NCI-H1436 (cell line): ENCODE measurements at places on chromosomes 16 and 17.

- DNase-seq, result no peak
These were observed 10.0 kb upstream of the SECTM1 start for GRCh38 chr17:82343560-82343959.

DNA sequence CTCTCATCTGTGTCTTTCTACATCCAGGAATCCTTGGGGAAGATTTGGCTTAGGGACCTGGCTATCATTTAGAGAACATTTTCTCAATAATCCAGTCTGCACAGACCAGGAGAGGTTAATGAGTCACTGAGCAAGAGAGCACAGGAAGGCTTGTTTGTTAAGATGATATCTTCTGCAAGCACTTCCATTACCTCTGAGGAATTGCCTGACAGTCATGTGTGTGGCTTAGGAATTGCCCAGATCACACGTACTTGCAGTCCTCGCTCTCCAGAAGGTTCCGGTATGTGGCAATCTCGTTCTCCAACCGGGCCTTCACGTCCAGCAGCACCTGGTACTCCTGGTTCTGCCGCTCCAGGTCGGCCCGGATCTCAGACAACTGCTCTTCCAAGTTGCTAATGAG, 3.3 kb downstream of the KRT37 start:
- DNase-seq, result no peak

DNA sequence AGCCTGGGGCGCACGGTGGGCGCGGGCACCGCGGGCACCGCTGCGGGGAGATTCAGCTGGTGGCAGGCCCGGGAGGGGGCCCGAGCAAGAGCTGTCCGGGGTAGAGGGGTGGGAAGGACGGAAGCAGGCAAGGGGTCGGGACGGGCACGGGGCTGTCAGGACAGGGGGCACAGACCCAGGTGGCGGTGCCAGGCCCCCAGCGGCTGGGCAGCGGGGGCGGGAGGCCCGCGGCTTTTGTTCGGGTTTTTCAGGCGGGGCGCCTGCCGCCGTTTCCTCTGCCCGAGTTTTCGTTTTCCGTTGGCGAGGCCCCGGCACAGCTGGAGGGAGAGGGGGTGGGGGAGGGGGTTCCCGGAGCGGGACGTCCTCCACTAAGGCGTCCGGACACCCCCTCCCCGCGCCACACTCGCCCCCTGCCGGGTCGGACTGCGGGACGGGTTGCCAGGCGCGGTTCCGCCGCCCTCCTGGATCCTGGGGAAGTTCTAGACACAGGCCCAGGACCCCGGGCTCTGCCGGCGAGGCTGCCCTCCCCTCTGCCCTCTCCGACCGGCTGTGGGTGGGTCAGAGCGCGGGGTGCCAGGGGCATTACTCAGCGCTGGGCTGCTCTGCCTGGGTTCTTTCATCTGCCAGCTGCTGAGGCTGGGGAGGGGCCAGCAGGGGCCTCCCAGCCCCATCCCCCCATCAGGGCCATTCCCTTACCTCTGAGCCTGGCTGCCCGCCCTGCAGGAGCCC, 543 bp downstream of the ARHGAP23 start:
- DNase-seq, result no peak

- DNase-seq, result no peak
These were observed 64.1 kb downstream of the PLD6 start for GRCh38 chr17:17141860-17142552.

GRCh38 chr17:82294064-82294773, 20.7 kb upstream of the CSNK1D start:
- no peak for DNase-seq

GRCh38 chr16:18800293-18800692, 1.1 kb downstream of the ARL6IP1 start:
- no peak for DNase-seq

GRCh38 chr16:53968896-53969295, 264.9 kb downstream of the FTO start:
- no peak for DNase-seq

DNA sequence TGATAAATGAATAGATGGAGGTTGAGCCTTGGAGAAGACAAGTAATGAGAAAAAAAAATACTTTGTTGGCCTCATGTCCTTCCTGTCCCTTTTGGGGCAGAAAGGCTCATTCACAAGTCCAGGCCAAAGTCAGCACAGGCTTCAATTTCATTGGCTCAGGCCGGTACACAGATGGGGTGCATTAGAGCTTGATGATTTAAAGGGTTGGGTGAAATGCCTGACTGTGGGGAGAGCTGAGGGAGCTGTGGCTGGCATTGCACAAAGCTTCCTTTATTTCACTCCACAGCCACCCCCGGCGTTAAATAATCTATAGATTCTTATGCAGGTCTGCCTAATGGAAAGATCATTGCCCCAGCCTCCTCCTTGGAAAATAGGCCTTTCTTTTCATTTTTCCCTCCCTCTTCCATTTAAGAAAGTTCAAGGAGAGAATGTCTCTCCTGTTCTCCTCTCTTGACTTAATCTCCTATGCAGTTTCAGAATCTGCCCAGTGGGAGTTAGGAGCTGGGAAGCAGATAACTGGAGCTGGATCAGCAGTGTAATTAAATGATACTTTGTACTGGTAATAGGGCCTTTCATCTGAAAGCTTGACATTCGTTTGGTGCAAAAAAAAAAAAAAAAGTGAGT, 24.4 kb downstream of the YPEL2 start:
- DNase-seq, result no peak

- DNase-seq, result no peak
These were observed 30.2 kb upstream of the ULK2 start for GRCh38 chr17:19897903-19898302.

DNA sequence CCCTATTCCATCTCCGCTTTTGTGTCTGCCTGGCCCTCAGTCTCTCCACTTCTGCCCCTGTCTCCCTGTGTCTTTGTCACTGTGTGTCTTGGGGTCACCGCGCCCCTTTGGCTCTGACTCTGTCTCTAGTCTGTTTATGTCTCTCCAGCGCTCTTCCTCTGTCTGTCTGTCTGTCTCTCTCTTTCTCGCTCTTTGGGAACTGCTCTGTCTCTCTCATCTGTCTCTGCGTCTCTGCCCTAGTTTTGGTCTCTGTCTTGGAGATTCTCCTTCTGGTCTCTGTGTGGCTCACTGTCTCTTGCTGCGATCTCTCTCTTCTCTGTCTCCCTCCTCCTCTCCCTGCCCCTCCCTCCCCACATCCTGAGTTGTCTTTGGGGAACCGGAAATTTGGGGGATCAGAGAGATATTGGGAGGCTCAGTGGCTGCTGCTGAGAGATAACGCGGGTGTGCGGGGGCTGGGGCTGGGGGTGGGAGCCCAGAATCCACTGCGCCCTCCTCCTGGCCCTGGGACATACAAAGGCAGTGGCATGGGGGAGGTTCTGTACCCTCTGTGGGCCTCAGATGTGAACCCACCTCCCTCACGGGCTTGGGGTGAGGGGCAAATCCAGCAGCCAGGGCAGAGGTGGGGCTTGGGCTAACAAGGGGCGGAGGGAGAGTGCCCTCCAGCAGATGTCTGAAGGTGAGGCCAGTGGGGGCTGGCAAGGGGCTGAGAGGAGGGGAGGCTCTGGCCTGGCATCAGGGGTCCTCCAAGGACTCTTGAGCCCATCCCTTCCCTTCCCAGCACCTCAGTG, 24.4 kb downstream of the LAT start:
- DNase-seq, result no peak

DNA sequence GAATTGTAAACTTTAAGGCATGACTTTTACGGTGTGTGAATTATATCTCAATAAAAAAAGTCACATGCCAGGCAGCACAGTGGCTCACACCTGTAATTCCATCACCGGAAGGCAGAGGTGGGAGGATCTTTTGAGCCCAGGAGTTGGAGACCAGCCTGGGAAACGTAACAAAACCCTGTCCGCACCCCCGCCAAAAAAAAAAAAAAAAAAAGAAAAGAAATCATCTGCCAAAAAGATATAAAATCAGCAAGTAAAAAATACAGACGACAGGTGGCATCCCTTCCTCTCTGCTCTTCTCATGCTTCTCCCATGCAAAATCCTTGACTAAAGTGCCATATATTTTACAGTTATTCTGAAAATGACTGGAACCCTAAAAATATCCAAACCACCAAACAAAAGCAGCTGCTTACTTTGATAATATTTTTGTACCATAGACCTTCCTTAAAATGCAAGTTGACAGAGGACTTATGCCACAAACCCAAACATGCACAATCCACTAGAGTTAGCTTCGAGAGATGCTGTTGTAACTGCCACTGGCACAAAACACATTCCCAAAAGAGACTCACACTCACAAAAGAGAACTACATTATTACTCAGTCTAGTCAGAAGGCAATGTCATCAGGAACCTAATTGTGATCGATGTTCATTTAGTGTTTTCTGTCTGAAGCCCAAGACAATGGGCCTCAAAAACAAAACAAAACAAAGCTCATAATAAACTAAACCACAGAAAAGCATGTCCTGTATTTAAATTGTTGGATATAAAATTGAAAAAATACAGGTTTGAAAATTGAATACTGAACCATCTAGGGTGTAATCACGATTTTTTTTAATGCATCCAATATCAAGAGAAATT, 2.4 kb downstream of the CRLF3 start:
- DNase-seq, result no peak

DNA sequence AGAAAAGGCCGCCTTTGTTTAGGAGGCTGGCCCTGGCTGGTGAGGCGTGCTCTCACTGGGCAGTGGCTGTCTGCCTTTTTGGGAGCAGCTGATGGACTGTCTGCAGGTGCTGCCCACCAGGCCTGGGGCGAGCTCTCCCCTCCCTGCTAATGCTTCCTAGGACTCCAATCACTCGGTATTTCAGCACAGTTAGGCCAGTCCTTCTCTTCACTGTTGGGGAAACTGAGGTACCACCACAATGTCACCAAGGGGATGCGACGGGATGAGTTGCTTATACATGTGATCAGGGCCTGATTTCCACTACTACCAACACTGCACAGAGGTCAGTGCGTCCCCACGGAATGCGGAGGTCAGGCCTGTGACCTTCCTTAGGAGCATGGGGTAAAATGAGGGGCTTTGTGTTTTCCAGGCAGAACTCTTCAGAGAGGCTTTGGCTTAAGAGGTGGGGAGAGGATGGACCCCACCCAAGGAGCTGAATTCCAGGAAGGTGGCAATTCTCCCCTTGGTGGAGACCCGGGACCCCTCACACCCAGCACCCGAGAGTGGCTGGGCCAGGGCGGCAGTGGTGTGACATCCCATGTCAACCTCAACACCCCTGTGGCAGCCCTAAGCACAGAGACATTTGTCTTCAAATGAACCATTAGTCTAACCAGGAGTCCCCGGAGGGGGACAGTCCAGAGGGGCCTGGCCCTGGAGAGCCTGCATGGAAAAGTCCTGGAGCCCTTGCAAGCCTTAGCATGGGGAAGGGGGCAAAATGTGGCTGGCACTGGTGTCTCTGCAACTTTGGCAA, 86.4 kb downstream of the N4BP1 start:
- DNase-seq, result no peak

GRCh38 chr17:45313421-45313771, 3.4 kb downstream of the MAP3K14 start:
- no peak for DNase-seq

GRCh38 chr17:7392696-7393612, 1.4 kb downstream of the PLSCR3 start:
- no peak for DNase-seq

DNA sequence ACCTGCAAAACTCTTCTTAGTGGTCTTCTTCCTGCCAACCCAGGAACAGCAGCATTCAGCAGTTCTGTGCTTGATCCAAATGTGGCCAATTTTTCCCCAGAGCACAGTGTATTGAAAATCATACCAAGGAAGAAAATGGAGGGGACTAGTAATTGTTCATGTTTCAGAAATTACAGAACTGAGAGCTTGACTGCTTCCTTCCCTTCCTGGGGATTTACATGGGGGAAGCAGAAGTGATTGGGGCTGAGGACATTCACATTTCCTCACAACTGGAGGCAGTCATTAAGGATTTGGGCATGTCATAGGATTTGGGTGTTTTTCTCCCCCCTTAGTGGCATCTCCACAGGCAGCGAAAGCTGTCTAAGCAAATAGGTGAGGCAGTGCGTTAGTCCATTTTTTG, 19.7 kb downstream of the CIITA start:
- no peak for DNase-seq

DNA sequence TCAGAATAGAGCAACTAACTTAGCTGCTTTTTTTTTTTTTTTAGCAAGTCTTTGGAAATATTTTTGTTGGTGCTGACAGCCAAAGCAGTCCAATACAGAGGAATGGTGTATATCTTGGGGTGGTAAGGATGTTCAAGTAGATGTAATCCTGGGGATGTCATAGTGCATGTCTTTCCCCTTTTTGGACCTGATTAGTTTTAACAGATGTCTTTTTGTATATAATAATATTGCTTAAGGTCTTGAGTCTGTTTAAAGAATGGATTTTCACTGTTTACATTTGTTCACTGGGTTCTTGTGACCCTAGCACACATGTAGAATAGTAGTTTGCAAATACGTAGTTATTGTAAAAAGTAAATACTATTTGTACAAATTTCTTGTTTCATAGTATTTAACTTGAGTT, 7.9 kb downstream of the TAF15 start:
- no peak for DNase-seq

- no peak for DNase-seq
These were observed 6.8 kb upstream of the TBC1D3B start for GRCh38 chr17:36183001-36183971.
